ENCODE measurements at places on chromosomes 2 and 18.

GRCh38 chr2:69776886-69777785, 35.2 kb downstream of the ANXA4 start:
- no peak for DNase-seq

GRCh38 chr2:30860726-30861125, 53.5 kb upstream of the CAPN13 start:
- no peak for DNase-seq

DNA sequence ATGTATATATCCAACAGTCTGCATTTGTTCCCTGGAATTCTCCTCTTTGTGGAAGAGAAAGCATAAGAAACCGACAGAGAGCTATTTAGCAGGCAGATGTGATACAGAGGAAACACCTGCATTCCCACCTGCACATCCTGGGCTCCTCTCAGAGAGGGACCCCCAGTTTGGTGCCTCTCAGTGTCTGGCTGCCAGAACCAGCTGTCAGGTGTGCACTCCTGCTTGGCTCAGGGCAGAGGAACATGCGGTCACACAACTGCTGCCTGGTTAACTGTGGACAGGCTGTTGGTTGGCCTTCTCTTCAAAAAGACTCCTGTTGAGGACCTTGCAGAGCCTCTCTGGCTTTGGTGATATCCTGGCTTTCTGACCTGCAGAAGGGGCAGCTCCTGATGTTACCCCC, 54.6 kb downstream of the ITGB6 start:
- DNase-seq = no peak

GRCh38 chr18:41034413-41034812, 920.6 kb upstream of the PIK3C3 start:
- no peak for DNase-seq

DNA sequence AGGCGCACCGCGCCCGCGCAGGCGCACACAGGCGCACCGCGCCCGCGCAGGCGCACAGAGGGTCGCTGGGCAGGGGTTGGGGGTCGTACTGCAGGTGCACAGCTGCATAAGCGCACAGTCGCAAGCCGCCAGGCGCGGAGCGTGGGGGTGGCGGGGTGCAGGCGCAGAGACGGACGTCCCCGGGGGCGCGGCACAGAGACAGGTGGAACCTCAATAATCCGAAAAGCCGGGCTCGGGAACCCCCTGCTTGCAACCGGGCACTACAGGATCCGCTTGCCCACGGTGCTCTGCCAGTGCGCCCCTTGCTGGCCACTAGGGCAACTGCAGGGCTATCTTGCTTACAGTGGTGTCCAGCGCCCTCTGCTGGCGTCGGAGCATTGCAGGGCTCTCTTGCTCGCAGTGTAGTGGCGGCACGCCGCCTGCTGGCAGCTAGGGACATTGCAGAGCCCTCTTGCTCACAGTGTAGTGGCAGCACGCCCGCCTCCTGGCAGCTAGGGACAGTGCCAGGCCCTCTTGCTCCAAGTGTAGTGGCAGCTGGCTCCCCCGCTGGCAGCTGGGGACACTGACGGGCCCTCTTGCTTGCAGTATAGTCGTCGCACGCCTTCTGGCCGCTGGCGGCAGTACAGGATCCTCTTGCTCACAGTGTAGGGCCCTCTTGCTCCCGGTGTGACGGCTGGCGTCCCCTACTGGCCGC, 34.9 kb downstream of the FAM110C start:
- DNase-seq = no peak

DNA sequence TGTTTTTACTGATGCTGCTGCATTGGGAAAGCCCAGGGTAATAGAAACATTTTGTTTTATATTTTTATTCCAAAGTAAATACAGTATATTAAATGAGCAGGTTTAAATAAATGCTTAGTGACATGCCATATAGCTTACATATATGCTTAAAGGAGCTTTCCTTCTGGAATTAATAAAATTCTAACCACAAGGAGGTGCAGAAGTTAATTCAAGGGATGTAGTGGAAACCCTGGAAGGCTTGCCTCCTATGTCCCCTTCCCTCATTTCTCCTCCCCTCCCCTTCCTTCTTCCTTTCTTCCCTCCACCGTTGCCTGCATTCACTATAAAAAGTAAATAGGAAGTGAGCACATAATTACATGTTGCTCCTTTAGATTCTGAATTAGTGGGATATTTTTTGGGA, 96.3 kb downstream of the UBE2E3 start:
- no peak for DNase-seq

GRCh38 chr2:157946919-157947557, 70.9 kb upstream of the ACVR1 start:
- no peak for DNase-seq

- no peak for DNase-seq
Observed at GRCh38 chr2:194705398-194705797, 951.6 kb upstream of the SLC39A10 start.

GRCh38 chr2:201654616-201655384, 11.5 kb upstream of the TMEM237 start:
- no peak for DNase-seq

DNA sequence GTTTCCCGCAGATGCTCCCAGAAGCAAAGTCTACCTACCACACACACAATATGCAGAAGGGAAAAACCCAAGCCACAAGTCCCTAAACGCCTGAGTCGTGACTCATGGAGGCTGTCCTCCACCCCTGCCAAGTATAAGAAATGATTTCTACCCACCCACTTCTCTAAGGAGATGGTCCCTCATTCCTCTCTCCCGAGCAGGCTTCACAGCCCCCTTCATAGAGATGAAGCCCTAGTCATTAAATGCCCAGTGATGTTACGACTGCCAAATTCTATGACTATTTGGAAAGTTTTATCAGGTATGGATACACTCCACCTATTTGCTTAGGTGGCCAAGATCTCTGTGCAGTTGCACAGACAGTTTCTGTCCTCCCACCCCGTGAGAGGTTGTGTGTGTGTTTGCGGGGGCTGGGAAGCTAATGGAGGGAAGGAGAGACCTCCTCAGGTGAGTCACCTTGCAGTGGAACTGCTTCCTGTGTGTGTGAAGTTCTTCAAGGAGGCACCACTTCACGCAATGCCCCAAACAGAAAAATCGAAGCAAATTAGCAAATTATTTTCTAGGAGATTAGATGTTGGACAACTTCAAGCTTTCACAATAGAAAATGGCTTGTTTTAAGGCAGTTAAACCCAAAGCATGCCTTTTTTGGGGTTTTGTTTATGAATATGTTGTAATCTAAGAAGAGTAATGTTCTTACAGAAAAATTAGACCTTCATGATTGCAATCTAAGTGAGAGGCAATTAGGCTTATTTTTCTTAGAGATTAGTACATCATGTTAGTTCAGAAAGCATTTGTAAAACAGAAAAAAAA, 175.2 kb downstream of the TGIF1 start:
- DNase-seq = peak; percentile 12

GRCh38 chr2:86747711-86748639, 27.9 kb downstream of the RMND5A start:
- DNase-seq = no peak

DNA sequence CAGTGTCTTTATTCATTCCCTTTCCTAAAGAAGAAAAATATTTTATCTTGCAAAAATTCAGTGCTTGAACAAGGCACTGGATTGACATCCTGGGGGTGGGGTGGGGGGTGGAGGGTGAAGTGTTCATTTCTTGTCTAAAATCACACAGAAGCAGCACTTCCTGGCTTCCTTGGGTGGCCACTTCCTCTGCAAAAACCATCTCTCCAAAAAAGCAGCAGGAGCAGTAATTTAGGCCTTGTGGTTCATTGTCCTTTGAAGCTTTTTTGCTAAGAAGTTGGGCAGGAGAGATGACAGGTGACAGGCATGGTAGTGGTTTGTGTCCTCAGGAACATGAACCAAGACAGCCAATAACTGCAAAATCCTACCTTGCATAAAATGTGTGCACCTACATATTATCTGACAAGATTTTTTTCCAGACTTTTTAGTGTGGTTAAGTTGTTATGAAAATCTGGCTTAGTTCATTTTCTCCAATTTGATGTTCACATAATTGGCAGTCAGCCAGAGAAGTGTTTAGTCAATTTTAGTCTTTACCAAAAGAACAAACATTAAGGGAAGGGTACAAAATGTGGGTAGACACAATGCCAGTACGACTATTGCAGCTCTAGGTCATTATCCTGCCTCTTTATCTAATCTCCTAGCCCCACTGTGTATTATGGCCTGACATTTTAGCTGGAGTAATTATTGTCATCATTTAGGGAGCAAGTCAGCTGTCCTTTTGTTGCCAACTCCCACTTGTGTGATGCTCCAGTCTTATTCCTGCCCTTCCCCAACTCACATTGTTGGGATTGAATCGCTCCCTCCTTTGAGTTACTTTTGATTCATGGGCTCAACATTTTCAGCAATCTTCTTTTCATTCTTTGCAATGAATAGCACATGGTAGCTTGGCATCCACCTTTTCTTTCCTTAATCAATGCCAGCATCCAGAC, 177.2 kb downstream of the MYO3B start:
- no peak for DNase-seq

Measured in SHP77 (cell line).